ENCODE measurements at places on chromosomes 2 and 18. TPM values are rescaled to one million over a fixed set of nuclear protein-coding genes. Genes with fewer than 3 reads are reported as not detected.

Gene DSC2
- 4.9 TPM for total RNA-seq

Gene ZSWIM2
- total RNA-seq: not detected

Gene SAG
- total RNA-seq: not detected

Gene MLPH
- 67.8 TPM for total RNA-seq

Gene LRATD1
- 0.69 TPM for total RNA-seq

Gene KIF5C
- not detected for total RNA-seq
